ENCODE measurements at places on chromosomes 12 and 14.

DNA sequence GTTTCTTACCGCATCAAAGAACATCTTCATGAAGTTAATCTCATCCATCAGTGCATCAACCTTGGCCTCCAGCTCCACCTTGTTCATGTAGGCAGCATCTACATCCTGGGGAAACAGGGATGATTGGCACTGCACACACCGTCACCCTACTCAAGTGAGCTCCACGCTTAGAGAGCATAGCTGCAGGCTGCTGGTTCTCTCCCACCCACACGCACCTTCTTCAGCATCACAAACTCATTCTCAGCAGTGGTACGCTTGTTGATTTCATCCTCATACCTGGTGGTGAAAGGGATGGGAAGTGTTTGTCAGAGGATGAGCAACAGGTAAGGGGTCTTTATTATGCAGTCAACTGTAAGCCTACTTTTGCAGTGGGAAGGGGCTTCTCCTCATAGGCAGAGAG lies 2.3 kb downstream of the KRT5 start:
- no peak for DNase-seq

GRCh38 chr12:131628023-131628740 lies 82.7 kb upstream of the SFSWAP start:
- no peak for DNase-seq

GRCh38 chr12:6952863-6953441 lies 1.8 kb downstream of the PTPN6 start:
- no peak for DNase-seq

DNA sequence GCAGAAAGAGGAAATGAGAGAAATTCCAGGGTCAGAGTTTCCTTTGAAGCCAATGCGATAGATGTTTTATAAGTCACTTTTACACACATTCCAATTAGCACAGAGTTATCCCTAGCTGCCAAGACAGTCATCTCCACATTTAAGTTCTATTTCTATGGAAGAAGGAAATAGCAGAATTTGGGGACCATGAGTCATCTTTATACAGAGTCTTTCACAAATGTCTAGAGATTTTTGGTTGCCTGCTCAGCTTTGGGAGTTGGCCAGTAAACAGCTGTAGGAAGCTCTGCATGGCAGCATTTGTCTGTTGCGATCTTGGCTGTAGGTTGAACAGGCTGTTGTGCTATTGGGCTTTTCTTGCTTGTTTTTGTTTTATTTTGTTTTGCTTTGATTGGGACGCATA lies 884.3 kb downstream of the GALC start:
- no peak for DNase-seq

DNA sequence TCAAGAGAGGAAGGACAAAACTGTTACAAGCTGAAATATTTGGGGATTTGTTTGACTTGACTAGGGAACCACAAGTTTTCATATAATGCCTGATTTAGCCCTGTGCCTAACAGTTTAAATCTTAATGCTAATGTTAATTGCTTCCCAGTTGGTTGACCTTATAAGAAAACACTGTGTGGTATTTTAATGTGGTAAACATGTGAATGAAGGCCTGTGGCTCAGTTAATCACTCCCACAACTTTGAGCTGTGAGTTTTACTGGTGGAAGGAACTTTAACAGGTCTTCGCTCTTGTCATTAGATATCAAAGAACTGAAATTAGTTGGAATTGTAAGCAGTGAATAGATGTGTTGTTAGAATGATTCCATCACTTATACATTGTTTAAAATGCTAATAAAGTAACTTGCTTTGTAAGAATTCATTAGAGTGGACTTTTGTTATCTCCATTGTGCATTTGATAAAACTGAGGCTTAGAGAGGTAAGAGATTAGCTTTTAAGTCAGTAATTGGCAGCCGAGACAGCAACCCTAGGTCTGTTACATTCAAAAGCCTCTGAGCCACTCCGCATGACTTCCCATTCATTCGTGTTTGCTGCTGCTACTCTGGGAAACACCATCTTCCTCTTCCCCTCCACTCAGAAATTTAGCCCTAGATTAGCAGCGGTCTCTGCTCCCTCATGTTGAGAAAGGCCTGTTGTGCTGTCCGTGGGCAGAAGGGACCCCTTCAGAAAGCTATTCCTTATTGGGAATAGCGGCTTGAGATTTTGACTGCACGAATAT lies 1.0 kb upstream of the TBK1 start:
- DNase-seq, result no peak

- DNase-seq, result no peak
Observed at GRCh38 chr14:29749829-29750228, 177.8 kb downstream of the PRKD1 start.

DNA sequence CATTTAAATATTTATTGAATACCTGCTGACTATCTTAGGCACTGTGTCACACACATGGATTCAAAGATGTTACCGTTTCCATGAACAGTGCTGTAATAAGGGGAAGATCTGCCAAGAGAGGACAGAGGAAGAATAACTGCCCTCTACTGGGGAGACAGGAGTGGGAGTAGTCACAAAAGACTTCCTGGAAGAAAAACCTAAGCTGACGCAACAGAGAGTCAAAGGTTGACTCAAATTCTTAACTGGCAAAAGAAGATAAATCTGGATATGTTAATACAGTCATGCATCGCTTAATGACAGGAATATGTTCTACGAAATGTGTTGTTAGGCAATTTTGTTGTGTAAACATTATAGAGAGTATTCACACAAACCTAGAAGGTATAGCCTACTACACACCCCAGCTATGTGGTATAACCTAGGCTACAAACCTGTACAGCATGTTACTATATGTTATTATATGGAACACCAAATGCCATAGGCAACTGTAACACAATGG lies 51.5 kb downstream of the DCAF5 start:
- DNase-seq, result no peak

GRCh38 chr12:106455111-106455510 lies 97.6 kb downstream of the POLR3B start:
- no peak for DNase-seq

GRCh38 chr12:109858764-109859163 lies 21.6 kb downstream of the GLTP start:
- no peak for DNase-seq

DNA sequence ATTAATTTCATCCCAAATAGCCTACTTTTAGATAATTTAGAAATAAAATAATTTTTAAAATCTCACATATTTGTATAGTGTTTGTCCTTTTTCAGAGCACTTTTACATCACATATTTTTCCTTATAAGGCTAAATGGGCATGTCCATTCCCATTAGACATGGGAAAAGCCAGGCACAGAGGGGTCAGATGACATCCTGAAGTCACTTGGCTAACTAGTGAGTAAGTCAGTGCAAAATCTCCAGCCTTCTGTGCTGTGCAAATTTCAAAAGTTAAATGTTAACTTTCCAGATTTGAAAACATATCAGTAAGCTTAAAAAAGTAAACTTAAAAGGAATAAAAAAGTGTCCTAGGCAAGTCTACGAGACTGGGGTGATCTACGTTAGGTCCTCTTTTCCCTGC lies 117.4 kb downstream of the EMP1 start:
- DNase-seq, result no peak

- DNase-seq, result no peak
Observed at GRCh38 chr14:35855876-35856481, 29.8 kb downstream of the BRMS1L start.

- no peak for DNase-seq
Observed at GRCh38 chr14:105627701-105628100, 101.3 kb downstream of the TMEM121 start.

DNA sequence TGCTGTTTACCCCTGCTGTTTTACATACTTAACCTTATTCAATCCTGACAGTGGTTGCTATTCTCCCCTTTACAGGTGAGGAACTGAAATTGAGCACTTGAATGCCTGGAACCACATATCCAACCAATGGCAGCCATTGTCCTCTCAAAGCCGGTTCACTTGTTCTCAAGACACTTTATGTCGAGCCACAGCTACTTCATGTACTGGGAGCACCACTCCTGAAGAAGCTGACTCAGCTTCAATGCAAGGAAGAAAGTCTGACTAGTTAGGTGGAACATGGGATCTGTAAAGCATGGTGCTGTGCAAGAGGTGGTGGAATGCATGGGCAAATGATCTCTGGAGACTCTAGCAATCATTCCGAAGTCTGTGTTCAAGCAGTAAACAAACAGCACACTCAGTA lies 113.9 kb upstream of the CPM start:
- no peak for DNase-seq

DNA sequence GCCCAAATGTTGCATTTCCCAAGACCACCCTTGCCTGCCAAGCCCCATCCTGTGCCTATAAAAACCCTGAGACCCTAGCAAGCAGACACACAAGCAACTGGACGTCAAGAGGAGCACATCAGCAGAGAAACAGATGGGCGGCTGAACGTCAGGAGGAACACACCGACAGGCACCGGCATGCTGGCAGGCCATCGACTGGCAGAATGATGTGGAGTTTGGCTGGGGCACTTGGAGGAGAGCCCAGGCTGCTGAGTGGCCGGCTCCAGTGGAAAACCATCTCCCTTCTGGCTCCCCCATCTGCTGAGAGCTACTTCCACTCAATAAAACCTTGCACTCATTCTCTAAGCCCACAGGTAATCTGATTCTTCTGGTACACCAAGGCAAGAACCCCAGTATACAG lies 130.1 kb downstream of the SLC41A2 start:
- no peak for DNase-seq

DNA sequence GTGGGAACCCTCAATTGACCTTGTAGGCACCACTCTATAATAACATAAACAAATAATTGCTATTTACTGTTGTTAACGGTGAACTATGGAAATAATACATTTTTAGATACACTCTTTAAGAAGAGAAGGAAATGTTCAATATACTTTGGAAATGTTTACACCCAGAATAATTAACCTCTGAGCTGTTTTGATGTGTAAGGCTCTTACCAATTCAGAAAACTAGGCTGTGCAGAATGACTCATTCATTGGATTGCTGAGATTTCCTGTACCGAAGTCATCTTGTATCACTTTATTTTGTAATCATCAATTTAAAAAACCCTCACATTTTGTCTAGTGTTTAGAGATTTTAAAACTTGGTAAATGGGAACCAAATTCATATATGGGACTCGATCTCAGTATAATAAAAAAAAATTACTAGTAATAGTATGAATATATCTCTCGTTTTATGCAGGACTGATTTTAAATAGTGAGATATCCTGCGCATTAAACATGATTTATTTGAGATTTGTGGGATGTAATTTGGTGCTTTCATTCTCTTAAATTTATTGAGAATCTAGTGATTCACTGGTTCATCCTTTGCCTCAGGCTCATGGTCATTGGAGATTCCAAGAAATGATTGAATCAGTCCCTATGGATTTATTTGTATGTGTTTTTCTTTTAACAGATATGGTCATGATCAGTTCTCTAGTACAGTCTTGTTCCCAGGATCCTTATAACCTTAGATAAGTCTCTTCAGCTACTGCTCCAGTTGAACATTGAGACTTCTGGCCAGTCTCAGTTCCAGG lies 3.9 kb downstream of the SAMD4A start:
- DNase-seq, result no peak

DNA sequence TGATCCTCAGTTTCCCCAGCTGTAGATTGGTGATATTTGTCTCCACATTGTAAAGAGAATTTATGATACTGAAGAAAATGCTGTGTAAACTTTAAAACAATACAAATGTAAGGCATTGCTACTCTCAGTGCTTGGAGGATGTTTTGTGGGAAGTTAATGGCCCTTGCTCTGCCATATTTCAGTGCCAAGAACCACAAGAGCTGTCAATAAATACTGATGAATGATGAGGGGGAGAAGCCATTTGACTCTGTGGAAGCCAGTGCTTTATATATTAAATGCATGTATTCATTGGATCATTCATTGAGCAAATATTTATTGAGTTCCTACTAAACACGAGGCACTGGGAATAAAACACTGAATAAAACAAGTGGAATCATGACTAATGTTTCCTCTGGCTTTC lies 30.8 kb downstream of the CACNA1C start:
- no peak for DNase-seq

- no peak for DNase-seq
Observed at GRCh38 chr14:89566644-89567415, 149.8 kb upstream of the FOXN3 start.

DNA sequence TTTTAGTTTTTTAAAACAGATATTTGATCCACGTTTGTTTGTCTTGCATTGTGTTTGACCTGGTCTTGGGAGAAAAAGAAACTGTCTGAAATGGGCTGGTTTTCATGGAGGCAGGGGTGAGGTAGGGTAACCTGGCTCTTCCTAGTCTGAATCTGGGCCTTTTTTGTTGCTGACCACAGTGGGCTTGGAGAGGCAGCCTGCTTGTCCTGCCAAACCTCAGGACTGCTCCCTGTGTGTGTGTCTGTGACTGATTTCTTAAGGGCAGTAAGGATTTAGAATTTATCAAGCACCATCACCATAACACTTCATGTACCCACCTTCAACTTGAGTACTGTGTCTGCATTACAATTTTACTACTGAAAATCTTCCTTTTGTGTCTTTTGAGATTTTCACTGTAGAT lies 28.5 kb downstream of the DAAM1 start:
- DNase-seq, result no peak

DNA sequence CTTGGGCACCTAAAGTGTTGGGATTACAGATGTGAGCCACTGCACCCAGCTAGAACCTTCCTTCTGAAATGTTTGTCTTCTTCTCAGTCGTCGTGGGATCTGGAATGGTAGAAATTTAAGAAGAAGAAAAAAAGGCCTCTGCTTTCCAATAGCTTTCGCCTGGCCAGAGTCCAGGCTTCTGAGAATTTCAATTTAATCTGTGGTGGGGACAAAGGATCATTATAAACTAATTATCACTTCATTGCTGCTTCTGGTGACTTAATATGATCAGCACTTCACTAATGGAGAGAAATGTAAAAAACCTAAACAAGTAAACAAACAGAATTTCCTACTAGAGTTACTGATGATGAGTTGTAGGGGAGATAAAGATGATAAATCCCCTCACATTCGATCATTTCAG lies 51.3 kb downstream of the CFAP251 start:
- no peak for DNase-seq

DNA sequence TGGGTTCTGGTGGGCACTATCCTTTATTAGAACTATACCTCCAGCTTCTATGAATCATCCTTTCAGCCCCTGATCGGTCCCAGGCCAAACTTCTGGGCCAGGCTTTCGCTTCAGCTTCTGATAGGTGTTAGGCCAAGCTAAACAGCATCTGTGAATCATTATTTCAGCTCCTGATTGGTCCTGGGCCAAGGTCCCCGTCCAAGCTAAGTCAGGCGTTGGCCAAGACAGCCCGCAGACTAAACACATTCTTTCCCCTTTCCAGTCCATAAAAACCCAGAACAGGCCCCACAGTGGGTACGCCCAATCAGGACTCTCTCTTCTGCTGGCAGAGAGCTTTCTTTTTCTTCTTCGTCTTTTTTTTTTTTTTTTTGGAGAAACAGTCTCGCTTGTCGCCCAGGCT lies 1808.9 kb upstream of the SEL1L start:
- no peak for DNase-seq

All from nephron progenitor cell (in vitro differentiated cells).